Hematopoietic multipotent progenitor cell (in vitro differentiated cells): ENCODE measurements at places on chromosomes 2 and 18. TPM values are rescaled to one million over a fixed set of nuclear protein-coding genes. Genes with fewer than 3 reads are reported as not detected.

The MC2R gene
- not detected for total RNA-seq

The TMEM200C gene
- total RNA-seq = not detected

The TRIM54 gene
- total RNA-seq = under 0.01 TPM

The TUBA3E gene
- not detected for total RNA-seq

The ITPRIPL1 gene
- 17.2 TPM for total RNA-seq

The BCL11A gene
- 65.4 TPM for total RNA-seq

The RGPD3 gene
- 0.27 TPM for total RNA-seq

The MPP4 gene
- total RNA-seq = under 0.01 TPM

The SKA1 gene
- total RNA-seq = 0.81 TPM

The SLC5A7 gene
- total RNA-seq = not detected

The APLF gene
- 5.4 TPM for total RNA-seq

The NR4A2 gene
- 6.7 TPM for total RNA-seq

The IL18R1 gene
- total RNA-seq = 1.3 TPM

The PTH2R gene
- total RNA-seq = 1.1 TPM

The L3MBTL4 gene
- 8.1 TPM for total RNA-seq

The HRH4 gene
- 0.54 TPM for total RNA-seq

The PID1 gene
- not detected for total RNA-seq

The NPPC gene
- 0.27 TPM for total RNA-seq

The RAX gene
- total RNA-seq = not detected

The PRKCE gene
- 11.8 TPM for total RNA-seq

The MCFD2 gene
- 43.6 TPM for total RNA-seq

The RAPGEF4 gene
- under 0.01 TPM for total RNA-seq

The ASAP2 gene
- total RNA-seq = 4.3 TPM

The MFSD6 gene
- total RNA-seq = 50.1 TPM

The RMDN2 gene
- total RNA-seq = 1.1 TPM

The HOXD10 gene
- not detected for total RNA-seq

The SNORC gene
- total RNA-seq = 0.54 TPM

The C1QL2 gene
- not detected for total RNA-seq

The FN1 gene
- total RNA-seq = 0.54 TPM

The SPHKAP gene
- not detected for total RNA-seq

The TBR1 gene
- under 0.01 TPM for total RNA-seq

The ATP8B1 gene
- 0.27 TPM for total RNA-seq

The TUBB8B gene
- total RNA-seq = not detected

The C1GALT1C1L gene
- total RNA-seq = 0.27 TPM

The ARHGEF33 gene
- under 0.01 TPM for total RNA-seq

The PNPT1 gene
- total RNA-seq = 7.0 TPM

The PDE1A gene
- total RNA-seq = 0.27 TPM

The BMP10 gene
- under 0.01 TPM for total RNA-seq

The KCNG2 gene
- total RNA-seq = 14.8 TPM

The B3GNT7 gene
- total RNA-seq = 2.7 TPM

The PAX3 gene
- not detected for total RNA-seq

The IL18RAP gene
- 0.27 TPM for total RNA-seq

The CNDP1 gene
- total RNA-seq = not detected

The TMEM169 gene
- under 0.01 TPM for total RNA-seq
